ENCODE measurements at places on chromosomes 5 and 9.

- no peak for DNase-seq
These were observed 458.6 kb downstream of the ZSWIM6 start for GRCh38 chr5:61790678-61791077.

- DNase-seq = no peak
These were observed 2.1 kb downstream of the RIC1 start for GRCh38 chr9:5631026-5631425.

- DNase-seq = no peak
These were observed 1.5 kb upstream of the MYOZ3 start for GRCh38 chr5:150659360-150660107.

DNA sequence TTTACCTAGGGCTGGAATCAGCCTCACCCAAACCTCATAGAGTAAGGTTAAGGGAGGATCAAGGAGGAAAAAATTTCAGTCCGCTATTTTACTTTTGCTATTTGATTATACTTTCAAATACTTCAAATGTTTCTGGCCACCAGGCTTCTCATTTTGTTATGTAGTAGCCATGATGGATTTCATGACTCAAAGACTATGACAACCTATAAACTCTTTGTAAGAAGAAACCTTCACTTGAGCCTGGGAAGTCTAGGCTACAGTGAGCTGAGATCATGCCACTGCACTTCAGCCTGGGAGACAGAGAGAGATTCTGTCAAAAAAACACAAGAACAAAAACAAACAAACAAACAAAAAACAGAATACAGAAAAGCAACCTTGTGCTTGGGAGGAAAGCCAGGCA is 293.6 kb upstream of the TNC start:
- no peak for DNase-seq

GRCh38 chr5:141094481-141095262 is at the start of gene PCDHB2:
PCDHB2 (plus strand) TSS chr5:141094615; CDS start chr5:141094791, 176 bp downstream.
- DNase-seq = no peak

DNA sequence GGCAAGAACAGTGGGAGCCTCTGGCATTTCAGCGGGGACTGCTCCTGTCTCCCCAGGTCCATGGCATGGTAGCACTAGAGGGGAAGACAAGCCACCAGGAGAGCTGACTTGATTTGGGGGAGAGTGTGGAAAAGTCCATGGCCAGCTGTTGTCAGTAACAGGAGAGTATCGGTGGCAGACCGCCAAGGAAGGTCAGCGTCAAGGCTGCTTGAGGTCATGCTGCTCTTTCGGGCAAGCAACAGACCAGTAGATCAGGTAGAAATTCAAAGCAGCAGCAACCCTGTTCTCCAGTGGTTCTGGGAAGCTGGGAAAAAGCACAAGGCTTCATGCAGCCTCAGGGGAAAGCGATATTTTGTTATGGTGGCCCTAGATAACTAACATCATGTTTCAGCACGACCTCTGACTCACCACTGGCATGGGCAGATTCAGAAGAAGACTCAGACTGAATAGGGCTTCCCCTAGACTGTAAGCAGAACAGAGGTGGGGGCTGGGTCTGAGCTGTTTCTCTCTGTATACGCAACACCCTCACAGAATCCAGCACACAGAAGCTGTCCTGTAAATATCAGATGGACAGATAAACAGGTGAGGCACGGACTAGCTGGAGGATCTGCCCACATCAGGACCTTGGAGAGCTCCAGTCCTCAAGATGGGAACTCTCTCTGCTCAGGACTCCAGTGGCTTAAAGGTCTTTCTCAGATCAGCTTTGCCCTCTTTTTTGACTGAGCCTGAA is 35.2 kb upstream of the PLEKHG4B start:
- DNase-seq = no peak

- no peak for DNase-seq
These were observed 309.0 kb downstream of the MAN2A1 start for GRCh38 chr5:109998726-109999125.

DNA sequence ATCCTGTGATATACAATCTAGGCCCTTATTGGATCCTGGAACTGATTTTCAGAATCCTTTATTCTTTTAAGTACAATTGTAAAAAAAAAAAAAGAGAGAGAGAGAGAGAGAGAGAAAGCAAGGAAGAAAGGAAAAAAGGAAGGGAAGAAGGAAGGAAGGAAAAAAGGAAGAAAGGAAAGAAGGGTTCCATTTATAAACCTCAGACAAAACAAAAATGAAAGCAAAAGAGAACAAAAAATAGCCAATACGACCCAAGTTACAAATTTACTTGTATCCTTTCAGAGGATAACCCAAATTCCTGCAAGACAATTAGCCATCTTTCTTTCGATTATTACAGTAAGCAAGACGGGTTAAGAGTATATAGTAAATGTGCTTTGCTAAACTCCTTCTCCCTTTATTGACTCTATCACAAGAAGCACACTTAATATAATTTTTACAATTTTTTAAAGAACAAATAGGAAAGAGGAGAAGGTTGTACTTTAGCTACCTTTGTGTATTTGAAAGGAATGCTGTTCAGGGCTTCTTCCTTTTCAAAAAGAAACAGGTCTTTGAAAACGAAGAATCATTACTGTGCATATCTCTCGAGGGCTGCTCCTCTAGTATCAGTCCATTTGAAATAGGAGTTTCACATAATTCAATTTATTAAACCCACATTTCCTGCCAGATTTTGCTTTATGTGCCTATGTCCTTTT is 543.3 kb downstream of the RAB3C start:
- no peak for DNase-seq

GRCh38 chr5:1987471-1987870 is 104.7 kb upstream of the IRX4 start:
- no peak for DNase-seq
